ENCODE measurements at places on chromosomes 11 and 22.

GRCh38 chr11:94757037-94757735, 11.0 kb upstream of the AMOTL1 start:
- DNase-seq = no peak

GRCh38 chr22:44391015-44391414, 78.3 kb upstream of the SHISAL1 start:
- DNase-seq = no peak

DNA sequence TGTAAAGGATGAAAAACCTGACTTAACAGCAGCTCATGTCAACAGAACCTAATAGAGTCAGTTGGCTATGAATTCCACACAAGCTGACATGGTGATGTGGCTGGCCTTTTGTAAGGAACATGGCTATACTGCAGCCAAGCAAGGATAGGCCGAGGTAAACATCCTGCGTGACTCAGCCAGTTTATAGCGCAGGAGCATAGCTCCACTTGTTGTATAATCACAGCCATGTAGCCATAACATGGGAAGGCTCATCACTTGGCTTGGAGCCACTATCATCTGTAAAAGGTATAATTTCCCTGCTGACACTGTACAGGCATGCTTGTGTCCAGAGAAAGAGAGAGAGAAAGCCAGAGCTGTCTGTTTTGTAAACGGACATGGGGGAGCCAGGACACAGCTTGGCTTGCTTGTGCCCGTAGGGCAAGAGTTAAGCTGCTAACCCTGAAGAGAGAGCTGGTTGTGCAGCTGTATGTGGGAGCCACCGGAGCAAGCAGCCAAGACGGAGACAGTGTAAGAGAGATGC, 104.4 kb upstream of the PLET1 start:
- no peak for DNase-seq

DNA sequence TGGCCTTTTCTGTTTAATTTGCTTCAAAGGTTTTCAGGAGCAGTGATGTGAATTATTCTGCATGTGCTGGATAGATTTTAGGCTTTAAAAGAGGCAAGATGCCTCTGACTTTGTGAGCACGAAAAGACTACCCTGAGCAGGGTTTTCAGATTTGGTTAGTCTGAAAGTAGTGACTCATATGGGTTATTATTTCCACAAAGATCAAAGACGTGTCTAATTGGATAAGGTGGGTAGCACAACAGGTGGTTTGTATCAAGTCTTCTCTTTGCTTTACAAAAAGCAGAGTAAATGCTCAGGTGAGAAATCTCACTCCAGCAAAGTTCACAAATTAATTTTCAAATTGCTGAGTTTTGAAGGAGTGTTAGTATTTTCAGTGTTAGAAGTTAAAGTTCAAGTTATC, 37.6 kb upstream of the DBX1 start:
- DNase-seq = no peak

DNA sequence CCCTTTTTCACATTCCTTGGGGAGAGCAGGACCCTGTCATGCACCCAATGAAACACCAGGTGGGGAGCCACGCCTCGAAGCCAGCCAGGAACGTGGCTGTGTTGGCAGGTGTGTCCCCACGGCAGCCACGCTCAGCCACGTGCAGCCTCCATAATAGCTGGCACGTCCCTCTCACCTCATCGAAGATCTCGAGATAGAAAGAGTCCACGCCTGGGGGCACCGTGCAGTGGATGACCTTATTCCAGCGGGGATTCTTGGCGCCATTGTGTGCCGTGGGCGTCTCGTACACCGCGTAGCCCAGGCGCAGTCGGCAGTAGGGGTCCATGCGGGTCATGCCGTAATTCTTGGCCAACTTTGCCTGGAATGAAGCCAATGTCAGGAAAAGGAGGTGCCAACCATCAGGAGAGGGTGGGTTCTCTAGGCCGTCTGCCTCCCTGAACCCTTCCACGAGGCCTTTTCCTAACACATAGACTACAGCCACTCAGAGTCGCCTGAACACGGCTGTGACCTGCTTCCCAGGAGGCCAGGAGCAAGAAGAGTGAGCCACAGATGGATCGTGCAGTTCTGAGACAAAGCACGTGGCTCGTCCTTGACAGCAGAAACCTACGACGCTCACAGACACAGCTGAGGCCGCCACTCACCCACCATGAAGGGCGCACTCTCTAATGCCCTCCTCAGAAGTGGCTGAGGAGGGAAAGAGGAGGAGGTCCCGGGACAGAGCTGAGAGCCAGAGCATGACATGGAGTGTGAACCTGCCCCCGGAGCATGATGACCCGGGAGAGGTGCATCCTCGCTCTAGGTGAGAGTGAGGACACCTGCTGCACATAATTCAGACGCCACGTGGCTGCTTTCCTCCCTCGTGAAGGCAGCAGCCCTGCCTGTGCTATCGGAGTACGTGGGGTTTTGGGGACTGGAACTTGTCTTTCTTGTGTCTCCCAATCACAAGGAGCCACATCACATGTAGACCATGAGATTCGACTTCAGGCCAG, 19.1 kb downstream of the TOLLIP start:
- DNase-seq = no peak

DNA sequence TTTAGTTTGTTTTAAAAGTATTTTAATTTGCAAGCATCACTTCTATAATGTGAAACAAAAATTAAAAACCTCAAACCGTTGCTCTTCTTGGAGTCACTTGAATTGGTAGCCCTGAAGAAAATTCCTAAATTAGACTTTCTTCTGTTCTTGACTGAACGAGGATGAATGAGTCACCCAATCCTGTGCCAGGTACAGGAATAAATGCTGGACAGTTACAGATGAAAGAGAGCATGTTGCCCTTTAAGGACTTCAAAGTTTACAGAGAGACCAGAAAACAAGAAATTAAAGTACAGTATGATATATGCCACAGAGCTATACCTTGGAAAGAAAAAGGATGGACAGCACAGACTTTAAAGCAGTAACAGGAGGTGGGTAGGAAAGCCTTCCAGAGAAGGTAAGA, 41.3 kb upstream of the CXCR5 start:
- no peak for DNase-seq

- DNase-seq = no peak
Observed at GRCh38 chr22:47334601-47335000, 572.2 kb downstream of the TBC1D22A start.

DNA sequence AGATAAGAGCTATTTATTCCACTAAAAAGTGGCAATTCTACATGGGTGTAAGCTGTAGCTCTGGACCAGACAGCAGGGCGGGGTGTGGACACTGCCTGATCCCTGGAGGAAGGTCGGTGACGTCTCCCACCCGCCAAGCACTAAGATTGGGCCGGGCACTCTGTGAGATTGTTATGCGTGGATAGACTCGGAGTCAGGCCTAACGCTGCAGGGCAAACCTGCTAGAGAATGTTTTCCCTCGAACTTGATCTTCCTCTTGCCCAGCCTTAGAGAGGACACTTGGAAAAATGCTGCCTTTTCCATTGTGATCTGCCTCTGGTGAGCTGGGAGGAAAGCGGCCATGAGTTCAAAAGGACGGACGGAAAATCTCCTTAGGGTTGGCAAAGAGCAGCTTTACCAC, 1273.4 kb downstream of the TBC1D22A start:
- DNase-seq = no peak

DNA sequence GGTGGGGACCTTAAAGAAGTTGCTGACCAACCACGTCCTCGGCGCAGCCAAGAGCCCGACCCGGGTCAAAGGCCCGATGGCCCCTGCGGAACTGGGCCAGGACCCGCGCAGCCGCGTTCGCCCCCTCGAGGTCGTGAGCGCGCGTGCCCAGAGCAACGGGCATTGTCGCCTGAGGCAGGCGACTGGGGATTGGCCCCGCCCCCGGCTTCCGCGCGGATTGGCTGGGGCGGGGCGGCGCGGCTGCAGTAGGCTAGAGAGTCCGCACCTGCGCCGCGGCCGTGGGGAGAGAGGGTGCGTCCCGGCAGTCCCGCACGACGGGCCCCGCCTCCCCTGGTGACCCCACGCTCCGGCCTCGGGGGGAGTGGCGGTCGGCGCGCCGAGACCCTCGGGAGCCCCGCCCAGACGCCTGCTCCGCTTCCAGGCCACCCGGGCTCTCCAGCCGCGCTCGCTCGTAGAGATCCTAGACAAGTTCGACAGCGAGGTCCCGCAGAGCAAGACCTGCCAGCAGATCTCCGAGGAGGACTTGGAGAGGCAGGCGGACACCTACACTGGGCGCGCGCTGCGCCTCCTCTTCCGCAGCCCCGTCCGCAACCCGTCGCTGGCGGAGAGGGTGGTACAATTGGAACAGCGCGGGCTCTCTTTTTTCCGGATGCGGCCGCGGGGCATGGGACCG, 8.3 kb upstream of the PPIL2 start:
- DNase-seq = peak; percentile 93

- DNase-seq = peak; percentile 66
Observed at GRCh38 chr11:10856689-10857458, 979 bp downstream of the ZBED5 start.

DNA sequence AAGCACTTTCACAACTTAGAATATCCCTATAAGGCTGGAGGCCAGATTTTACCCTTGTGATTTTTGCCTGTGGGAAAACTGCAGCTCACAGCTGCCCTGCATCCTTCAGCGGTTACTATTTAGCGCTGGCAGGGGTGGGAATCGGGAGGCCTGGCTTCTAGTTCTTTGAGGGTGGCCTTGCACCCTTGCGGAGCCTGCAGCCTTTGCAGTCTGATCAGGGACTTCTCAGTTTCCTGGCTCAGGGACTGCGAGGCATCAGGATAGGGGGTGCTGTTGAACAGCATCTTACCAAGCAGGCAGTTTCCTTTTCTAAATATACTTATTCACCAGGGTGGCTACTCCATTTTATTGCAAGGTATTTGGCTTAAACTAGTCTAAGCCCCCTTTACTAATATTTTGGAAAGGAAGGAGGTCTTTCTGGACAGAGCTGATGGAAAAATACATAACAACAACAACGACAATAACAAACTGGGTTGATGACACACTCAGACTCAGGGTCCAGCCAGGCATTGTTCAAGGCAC, 2.9 kb upstream of the APOA1 start:
- peak; percentile 41 for DNase-seq

GRCh38 chr22:22059291-22060002, 76.9 kb upstream of the TOP3B start:
- DNase-seq = peak; percentile 50

DNA sequence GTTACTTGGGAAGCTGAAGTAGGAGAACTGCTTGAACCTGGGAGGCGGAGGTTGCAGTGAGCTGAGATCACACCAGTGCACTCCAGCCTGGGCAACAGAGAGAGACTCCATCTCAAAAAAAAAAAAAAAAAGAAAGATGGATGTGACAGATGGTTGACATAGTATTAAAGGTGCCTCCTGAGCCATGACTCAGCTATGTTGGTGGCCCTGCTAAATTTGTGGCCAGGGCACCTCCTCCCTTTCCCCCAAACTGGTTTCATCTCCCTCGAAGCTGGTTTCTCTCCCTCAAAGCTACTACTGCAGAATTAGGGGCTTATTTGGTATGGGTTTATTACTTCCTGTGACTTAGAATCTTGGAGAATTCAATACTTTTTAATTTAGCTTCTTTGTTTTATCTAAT, 31.5 kb downstream of the SDHD start:
- DNase-seq = no peak

GRCh38 chr11:83054904-83055380, 16.8 kb downstream of the RAB30 start:
- DNase-seq = no peak

- no peak for DNase-seq
Observed at GRCh38 chr11:62882788-62883501, 2.2 kb downstream of the SLC3A2 start.

GRCh38 chr11:88418508-88418907, 81.0 kb upstream of the CTSC start:
- no peak for DNase-seq

DNA sequence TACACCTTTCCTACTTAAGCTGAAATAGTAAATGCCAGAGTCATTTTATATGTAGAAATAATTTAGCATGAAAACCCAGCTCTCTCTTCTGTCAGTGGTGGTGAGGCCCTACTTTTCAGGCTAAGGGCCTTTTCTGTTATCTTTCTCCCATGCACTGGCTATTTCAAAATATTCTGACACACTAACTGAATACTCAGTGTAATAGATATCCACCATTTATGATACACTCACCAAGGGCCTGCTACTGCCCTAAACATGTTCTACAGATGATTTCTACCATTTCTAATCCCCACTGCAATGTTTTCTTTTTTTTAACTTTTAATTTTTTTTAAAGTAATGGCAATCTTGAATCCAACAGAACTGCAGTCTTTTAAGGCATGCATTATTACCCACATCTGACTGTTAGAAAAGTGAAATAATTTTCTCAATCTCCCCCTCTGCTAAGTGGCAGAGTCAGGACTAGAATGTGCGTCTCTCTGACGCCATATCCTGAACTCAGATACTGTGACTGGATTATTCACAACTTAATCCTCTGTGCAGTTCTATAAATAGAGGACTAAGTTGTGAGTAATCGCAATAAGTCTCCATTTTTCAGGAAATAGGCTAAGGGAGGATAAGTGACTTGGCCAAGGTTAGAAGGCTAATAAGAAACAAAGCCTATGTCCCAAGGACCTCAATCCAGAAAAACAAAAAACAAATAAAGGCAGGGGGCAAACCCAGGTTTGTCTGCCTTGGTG, 44.0 kb downstream of the GRAMD1B start:
- no peak for DNase-seq

GRCh38 chr11:118342503-118343161, at the start of gene CD3D:
Gene CD3D, minus strand, starts transcription at chr11:118342705. Its CDS starts 98 bp downstream, at chr11:118342607.
- no peak for DNase-seq

GRCh38 chr11:40642284-40642683, 817.2 kb downstream of the LRRC4C start:
- no peak for DNase-seq

DNA sequence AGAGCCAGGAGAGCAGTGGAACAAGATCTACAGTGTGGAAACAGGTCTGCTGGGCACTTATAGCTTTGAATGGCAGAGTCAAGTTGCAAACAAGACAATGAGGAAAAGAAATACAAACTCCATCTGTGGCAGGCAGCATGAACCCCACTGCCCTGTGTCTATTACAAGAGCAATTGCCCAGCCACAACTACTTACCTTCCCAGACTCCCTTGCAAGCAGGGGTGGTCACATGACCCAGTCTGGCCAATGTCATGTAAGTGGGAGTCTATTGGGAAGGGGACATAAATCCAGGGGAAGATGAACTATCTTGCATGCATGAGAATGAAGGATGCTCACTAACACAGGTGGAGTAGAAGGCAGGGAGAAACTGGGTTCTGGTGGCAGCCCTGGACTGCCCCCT, 44.1 kb upstream of the RFPL3 start:
- no peak for DNase-seq

DNA sequence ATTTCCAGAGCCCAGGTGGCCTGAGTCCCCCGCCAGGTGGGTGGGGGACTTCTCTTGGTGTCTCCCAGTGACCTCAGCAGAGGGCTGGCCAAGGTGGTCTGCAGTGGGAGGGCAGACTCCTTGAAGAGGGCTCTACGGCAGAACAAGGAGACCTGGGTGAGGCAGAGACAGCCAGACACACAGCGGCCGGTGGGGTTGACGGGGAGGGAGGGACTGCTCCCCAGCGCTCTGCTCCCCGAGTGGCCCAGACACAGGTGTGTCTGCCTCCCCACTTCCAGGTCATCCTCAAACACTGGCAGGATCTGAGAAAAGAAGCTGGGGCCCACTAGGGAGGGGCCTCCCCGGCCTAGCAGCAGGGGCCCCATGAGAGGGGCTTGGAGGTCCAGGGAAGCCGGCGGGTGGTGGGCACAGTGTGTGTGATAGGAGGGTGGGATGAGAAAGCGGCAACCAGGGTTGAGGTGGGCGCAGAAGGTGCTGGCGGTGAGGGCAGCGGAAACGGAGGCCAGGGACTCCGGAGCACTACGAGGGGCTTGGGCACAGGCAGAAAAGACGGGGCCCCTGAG, 30.1 kb downstream of the SYT7 start:
- DNase-seq = no peak

- DNase-seq = no peak
Observed at GRCh38 chr22:50670513-50670912, 2.1 kb upstream of the SHANK3 start.

All from neural progenitor cell (in vitro differentiated cells).